Sciatic nerve (tissue), 2 donors: ENCODE measurements at places on chromosomes 4 and X. TPM values are rescaled to one million over a fixed set of nuclear protein-coding genes. Genes with fewer than 3 reads are reported as not detected.

Gene PPP1R3F
- 9.9 TPM for total RNA-seq

Gene GPRASP1
- total RNA-seq: 26.7 TPM

Gene EMCN
- 58.5 TPM for total RNA-seq

Gene RPA4
- total RNA-seq: 2.7 TPM

Gene XAGE1B
- not detected for total RNA-seq

Gene FGF13
- 10.4 TPM for total RNA-seq

Gene RASSF6
- not detected for total RNA-seq

Gene FGF5
- total RNA-seq: 0.31 TPM

Gene NDNF
- total RNA-seq: 11.8 TPM

Gene MAB21L2
- 0.13 TPM for total RNA-seq

Gene COQ2
- 9.4 TPM for total RNA-seq

Gene SHOX
- 0.36 TPM for total RNA-seq

Gene CC2D2A
- 35.6 TPM for total RNA-seq

Gene SH3RF1
- 15.6 TPM for total RNA-seq

Gene FUNDC2
- total RNA-seq: 94.6 TPM

Gene TTC29
- total RNA-seq: not detected

Gene SSX7
- total RNA-seq: not detected

Gene DIPK2B
- total RNA-seq: 35.4 TPM

Gene EDNRA
- total RNA-seq: 22.8 TPM

Gene AMTN
- not detected for total RNA-seq

Gene DLG3
- 14.8 TPM for total RNA-seq

Gene SHROOM3
- total RNA-seq: 46.2 TPM

Gene CFP
- total RNA-seq: 7.3 TPM

Gene TRIM2
- 60.9 TPM for total RNA-seq

Gene PRDM5
- 28.8 TPM for total RNA-seq

Gene BMP3
- total RNA-seq: 14.8 TPM

Gene H2BW2
- total RNA-seq: not detected

Gene SMR3B
- total RNA-seq: not detected

Gene FAM47A
- not detected for total RNA-seq

Gene MAGEB10
- not detected for total RNA-seq

Gene CITED1
- 1.9 TPM for total RNA-seq

Gene ETNPPL
- 8.3 TPM for total RNA-seq

Gene SLC30A9
- total RNA-seq: 55.1 TPM

Gene CLDN34
- not detected for total RNA-seq

Gene GAGE1
- not detected for total RNA-seq

Gene CFAP299
- 0.22 TPM for total RNA-seq

Gene GABRE
- 60.7 TPM for total RNA-seq
